ENCODE measurements at places on chromosomes 2 and 18.

DNA sequence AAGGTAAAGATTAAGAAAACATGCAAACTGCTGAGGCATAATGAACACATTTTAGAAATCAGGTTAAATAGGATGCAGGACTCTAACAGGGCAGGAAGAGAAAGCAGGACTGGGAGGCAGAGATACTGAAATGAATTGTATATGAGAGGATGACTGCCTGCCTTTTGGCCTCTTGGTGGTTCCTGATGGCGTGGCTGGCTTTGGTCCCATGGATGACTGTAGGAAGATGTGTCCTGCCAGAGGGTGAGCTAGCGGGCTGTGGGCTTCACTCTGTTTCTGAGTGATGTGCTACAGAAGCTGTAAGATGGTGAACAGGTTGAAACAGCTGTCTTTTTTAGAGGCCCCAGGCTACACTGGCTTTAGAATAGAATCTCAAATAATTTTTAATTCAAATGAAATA lies 517.0 kb downstream of the SLC4A3 start:
- no peak for DNase-seq

GRCh38 chr2:211723398-211723797 lies 815.2 kb downstream of the ERBB4 start:
- DNase-seq: no peak

DNA sequence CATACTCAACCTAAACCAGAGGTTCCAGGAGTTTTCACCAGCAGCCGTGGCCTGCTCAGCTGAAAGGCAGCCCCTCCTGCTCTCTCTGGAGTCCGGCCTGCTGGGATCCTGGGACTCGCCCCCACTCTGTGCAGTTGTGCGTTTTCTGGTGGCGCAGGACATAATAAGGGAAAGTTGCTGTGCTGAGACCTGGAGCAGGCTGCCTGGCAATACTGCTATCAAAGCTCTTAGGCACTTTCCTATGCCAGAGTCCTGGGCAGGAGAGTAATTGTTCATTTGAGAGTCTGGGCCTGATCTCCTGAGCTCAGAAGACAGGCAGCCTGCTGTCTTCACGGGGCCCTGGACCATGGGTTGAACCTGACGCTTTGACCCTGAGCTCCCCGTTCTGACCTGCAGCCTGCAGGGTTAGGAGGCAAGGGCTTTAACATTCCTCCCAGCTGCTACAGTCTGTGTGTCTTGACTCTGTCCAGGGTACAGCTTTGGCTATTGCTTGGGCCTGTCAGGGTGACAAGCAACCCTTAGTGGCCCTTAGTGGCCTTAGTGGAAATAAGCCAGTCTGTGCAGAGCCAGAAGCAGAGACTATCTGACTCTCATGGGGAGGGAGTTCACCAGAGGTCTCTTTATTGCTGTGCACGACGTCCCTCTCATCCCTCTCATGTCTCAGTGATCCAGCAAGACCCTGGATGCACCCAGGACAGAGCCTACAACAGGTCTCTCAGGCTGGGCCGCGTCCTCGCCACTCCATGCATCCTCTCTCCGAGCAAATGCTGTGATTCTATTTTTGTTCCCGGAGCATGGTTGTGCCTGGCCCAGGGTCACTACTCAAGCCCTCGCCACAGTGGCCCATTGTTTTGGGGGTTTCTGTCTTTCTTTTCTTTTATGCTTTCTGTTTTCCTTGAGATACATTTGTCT lies 60.6 kb downstream of the ACKR3 start:
- DNase-seq: no peak

GRCh38 chr2:157194097-157194688 lies 63.3 kb upstream of the GALNT5 start:
- no peak for DNase-seq

Data from stimulated activated CD8-positive, alpha-beta memory T cell treated with anti-CD3 and anti-CD28 coated beads, Interleukin-2, amount 100 ng/mL, for 1 hour (primary cell).